Renal cortex interstitium (tissue), 15 donors: ENCODE measurements at places on chromosomes 12 and 14. TPM values are rescaled to one million over a fixed set of nuclear protein-coding genes. Genes with fewer than 3 reads are reported as not detected.

- DNase-seq: no peak
Observed at GRCh38 chr12:45235087-45236025, 19.5 kb downstream of the ANO6 start.

DNA sequence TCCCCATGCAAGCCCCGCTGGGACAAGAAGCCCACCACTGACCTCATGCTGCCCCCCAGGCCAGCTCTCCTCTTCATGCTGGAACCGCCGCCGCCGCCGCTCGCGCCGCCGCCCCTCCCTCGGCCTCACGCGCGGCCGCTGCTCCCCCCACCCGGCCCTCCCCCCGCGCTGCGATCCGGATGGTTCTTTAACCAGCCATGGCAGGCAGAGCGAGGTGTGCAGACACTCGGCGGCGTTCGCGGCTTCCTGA lies at the start of gene DCAF5:
DCAF5 (minus strand) TSS at position 218 of the 250 bp plus-strand sequence; CDS start at position 77, 141 bp downstream.
- DNase-seq: no peak

GRCh38 chr14:97298736-97299135 lies 501.6 kb downstream of the VRK1 start:
- DNase-seq: no peak

- no peak for DNase-seq
Observed at GRCh38 chr12:113077057-113077858, 20.7 kb downstream of the DTX1 start.

GRCh38 chr12:10397296-10397695 lies 7.5 kb upstream of the KLRK1 start:
- no peak for DNase-seq

DNA sequence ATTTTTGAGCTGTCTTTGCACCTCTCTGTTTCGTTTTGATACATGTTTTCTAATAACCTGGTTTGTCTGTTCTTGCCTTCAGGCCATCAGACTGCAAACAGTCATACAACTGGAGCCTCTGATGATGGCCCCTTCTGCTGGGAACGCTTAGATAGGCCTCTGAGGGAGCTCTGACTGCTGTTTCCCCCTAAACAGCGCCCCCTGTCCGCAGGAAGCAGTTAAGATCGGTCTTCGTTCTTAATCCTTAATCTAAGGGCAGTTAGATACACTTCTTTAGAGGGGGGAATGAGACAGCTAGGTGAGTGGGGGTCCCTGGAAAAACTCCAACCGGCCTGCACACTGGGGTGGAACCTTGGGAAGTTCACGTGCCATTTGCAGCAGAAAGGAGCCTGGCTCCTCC lies 1338.8 kb upstream of the SEL1L start:
- no peak for DNase-seq

GRCh38 chr12:47752552-47752951 lies 6.1 kb downstream of the RAPGEF3 start:
- no peak for DNase-seq

- no peak for DNase-seq
Observed at GRCh38 chr12:105970885-105971284, 167.9 kb downstream of the NUAK1 start.

TBK1 gene
- polyA plus RNA-seq: 17.7 TPM

TMEM119 gene
- 17.6 TPM for polyA plus RNA-seq

CLMN gene
- polyA plus RNA-seq: 22.0 TPM

SDSL gene
- 13.5 TPM for polyA plus RNA-seq
